GM12891 (cell line): ENCODE measurements at places on chromosomes 4 and X.

GRCh38 chr4:99300934-99301333 lies 10.1 kb upstream of the ADH1A start:
- DNase-seq, result no peak

DNA sequence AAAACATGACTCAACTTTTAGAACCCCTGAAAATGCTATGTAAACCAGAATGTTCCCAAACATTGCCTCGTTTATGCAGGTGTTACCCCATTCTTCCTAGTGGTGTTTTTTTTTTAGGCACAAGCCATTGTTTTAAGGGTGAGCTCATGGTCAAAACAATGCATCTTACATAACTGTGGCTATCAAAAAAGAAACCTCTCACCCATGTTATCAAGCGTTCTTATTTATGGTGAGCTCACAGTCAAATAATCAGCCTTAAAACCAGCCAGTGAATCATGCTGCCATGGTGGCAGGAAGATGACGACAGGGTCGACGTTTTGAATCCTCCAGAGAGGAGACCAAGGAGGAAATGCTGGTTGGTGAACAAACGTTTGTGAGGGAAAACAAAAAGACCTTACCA lies 195.2 kb downstream of the KDR start:
- no peak for DNase-seq

DNA sequence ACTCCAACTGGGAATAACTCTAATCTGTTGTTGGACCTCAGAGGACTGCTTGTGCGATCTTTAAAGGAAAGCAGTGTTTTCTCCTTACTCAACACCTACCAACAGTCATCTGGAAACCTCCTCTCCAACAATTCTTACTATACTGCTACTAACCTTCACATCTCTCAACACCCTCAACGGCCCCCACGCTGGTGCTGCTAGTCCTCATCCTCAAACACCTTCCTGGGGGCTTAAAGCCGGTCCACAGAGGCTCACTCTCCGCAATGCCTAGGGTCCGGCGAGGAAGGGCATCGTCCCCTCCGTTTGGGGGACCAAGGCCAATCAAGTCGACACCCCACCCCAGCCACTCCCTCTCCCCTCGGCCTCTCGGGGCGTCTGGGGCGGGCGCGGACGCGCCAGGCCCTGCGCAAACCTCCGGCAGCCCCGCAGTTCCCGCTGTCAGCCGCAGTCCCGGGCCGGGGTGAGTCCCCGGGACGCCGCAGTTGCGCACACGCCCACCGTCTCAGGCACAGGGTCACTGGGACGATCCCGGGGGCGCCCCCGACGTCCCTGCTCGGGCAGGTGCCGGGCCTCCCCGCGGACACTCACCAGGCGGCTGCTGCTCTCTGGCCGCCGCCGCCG lies 418 bp downstream of the TAB3 start:
- DNase-seq, result no peak

GRCh38 chr4:140533951-140534480 lies 10.0 kb downstream of the ELMOD2 start:
- DNase-seq, result no peak

DNA sequence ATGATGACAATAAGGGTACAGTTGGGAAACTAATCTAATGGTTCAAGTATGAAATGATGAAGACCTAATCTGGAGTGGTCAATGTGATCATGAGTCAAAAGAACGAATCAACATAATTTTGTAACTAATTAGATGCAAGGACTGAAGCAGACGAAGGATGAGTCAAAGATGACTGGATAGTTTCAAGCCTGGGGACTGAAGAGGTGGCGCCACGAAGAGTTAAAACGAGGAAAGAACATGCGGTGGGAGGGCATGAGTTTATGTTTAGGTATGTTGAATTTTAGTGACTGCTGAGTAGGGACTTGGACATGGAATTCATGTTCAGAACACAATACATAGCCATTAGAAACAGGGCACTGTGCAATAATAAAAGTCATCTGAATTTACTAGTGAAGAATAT lies 221.5 kb upstream of the FAM241A start:
- DNase-seq, result no peak

DNA sequence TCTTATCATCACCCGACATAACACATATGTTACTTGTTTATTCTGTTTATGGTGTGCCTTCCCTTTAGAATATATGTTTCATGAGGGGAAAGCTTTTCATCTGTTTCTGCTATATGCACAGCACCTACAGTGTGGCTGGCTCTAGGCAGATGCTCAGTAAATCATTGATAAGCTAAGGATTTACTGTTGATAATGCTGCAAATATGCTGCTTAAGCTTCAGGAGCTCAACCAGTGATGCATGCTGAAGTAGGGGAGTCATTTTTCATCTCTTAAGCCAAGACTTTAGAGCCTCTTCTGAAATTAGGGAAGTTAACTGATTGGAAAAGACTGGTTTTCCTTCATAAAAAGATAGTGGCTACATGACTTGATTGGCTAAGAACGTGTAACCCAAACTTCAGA lies 16.4 kb downstream of the FAT4 start:
- DNase-seq, result no peak

DNA sequence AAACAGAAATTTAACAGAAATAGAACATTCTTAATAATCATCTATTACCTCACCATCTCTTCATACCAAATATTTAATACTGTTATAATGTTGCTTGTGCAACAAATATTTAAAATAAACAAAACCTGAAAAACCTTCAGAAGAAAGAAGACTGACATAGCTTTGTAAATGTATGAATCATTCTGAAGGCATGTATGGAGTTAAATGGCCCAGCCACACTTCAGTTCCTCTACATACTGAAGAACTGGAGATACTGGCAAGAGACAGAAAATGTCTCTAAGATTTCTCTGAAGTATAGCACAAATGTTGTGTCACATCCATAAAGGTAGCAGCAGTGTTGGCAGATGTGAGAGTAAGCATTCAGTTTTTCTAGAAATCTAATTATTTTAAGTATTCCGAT lies 275.3 kb upstream of the FGF13 start:
- no peak for DNase-seq

DNA sequence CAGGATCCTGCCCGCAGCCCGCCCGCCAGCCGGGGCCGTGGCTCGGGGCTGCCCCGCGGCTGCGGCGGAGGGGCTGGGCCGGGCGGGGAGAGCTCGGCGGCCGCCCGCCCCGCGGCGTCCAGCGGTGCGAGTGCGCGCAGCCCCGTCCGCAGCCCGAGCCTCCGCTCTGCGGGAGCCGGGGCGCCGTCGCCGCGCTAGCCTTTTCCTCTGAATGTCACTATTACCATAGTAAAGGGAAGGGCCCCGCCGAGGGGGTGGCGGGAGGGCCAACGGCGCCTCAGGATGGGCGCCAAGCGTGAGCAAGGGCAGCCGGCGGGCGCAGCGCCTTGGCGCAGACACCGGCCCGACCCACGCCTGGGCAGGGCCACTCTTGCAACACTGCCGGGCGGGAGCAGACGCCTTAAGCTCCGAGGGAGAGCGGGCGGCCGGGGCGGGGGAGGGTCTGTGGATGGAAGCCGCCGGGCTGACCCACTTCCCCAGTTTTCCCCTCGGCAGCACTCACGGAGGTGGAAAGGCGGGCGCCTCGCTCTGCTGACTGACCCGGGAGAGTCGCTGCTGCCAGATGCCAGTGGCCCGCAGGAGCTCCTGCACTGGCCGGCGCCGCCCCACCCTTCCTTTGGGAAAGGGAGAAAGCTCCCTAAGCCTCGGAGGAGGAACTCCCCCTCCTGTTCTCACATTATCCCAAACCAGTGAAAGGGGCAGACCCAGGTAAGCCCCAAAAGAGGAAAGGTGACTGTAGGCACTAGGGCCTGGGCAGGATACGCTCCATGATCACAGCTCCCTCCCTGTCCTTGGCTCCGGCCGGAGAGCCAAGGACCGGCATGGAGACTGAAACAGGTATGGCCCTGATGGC lies 329.4 kb downstream of the HNRNPD start:
- DNase-seq, result no peak

DNA sequence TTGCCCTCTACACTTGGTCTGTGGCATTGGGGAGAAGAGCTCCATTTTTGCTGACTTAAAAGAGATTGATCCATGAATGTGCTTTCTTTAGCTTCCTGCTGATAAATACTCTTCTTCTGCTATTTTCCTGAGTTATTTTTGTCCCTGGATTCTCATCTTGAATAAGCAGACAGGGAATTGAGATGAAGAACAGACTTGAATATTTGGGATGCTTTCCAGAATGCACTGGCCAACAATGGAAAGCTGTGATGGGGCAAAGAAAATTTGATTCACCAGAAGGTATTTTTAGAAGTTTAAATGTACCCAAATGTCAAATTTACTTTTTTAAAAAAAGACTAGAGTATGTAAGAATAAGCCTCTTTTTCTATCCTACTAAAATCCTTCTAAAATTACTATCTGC lies 309.9 kb upstream of the PPP1R2C start:
- no peak for DNase-seq

- DNase-seq, result no peak
Measured at GRCh38 chr4:2333356-2333841, 71.5 kb upstream of the MXD4 start.

DNA sequence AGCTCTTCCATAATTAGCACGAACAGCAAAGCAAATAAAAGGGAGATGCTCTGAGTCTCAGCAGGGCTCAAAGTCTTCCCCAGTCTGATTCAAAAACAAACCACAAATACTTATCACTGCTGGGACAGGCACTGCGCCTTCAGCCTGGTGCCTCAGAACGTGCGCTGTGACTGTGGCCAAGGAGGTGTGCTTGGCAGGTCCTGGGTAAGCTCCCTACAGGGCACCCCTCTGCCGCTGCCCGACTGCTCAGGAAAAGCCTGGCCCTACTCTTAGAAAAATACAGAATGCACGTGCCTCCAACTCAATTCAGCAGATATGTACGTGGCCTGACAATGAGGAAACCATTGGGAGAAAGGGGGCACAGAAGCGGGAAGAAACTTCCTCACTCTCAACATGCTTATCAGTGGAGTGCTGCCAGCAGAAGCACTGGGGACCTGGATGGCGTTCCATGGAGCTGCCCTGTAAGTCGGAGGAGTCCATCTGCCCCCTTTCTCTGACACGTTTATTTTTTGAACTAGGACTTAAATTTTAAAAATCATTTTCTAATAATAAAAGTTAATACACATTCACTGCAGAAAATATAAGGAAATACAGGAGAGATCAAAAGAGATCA lies 86.8 kb downstream of the GATB start:
- DNase-seq, result no peak

- DNase-seq, result no peak
Measured at GRCh38 chr4:90099812-90100211, 27.4 kb upstream of the CCSER1 start.

DNA sequence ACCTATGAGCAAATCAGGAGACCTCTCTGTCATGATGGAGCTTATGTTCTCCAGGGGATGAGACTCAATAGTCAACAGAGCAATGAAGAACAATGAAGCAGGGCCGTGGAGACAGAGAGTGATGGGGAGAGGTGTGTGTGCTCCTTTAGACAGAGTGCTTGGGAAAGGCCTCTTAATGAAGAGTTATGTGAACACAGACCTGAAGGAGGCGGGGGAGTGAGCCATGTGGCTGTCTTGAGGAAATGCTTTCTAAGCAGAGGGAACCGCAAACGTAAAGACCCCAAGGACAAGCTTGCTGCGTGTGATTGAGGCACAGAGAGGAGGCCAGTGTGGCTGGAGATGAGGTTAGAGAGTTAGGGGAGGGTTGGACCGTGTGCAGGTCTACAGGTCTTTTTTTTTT lies 53.1 kb downstream of the CHRNA9 start:
- no peak for DNase-seq

GRCh38 chr4:75513526-75514130 lies 575 bp downstream of the RCHY1 start:
- no peak for DNase-seq

- no peak for DNase-seq
Measured at GRCh38 chr4:23685471-23685870, 204.4 kb downstream of the PPARGC1A start.

DNA sequence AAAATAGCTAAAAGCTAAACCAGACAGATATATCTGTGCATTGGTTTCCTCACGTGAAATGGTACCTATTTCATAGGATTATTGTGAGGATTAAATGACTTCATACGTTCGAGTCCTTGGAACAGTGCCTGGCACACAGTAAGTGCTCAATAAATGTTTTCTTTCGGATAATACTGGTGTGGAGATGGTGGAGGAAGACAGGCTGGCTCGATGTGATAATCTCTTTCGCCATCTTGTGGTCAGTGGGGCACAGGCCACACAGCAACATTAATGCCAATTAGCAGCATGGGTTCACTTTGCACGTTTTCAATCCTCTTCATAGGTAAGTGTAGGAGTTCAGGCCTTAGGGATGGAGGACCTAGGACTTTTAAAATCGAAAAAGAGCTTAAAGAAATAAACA lies 9.3 kb downstream of the PAGE4 start:
- DNase-seq, result no peak

- DNase-seq, result no peak
Measured at GRCh38 chrX:69504626-69505612, 793 bp downstream of the NALF2 start.

- DNase-seq, result no peak
Measured at GRCh38 chr4:180486342-180486741, 1756.9 kb upstream of the TENM3 start.

DNA sequence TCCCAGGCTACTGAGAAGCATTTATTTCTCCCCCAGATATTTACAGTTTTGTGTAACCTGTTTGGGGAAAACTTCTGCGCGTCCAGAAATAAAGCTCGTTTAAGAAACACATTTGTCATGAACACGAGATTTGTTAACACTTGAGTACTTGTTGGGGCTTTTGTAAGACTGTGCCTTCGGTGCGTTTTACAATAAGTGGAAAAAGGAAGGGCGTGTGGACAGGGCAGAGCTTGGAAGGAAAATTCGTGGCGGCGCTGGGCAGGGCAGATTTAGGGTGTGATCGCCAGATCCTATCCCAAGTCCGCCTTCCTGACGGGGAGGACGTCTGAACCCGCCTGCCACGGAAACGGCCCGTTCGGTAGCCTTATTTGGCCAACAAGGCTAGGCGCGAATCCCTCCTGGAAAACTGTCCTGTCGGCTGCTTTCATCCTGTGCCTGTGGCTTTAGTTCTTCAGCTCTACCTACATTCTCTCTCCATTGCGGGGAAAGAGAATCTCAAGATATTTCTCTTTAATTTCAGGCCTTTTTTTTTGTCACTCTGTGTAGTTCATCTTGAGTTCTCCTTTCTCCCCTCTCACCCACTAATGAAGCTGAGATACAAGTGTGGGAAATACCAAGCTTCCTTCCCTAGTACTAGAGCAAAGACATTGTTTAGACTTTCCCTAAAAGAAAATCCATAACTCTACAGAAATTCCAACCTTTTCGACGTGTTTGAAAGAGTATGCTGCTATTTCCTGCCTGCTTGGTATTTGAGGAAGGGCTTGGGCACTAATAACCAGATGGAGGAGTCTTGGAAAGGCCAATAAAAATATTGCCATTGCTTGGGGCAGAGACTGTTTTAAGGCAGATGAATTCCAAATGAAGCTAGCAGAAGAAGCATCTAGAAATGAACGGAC lies 982 bp downstream of the PDLIM5 start:
- no peak for DNase-seq

DNA sequence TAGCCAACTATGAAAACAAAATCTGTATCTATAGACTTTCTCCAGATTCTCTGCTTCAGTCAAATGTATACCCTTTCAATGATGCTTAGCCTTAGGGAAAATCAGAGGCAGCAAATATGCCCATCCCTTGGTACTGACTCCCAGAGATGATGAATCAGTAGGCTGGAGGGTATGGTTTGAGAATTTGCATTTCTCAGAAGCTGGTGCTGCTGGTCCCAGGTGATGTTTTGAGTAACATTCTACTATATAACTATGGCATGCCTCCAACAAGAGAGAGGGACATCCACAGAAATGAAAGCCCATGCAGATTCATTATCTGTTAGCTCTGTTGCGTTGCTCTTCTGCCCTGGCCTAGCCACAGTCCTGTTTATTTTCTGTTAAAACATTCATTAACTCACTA lies 13.6 kb downstream of the TNIP3 start:
- no peak for DNase-seq

GRCh38 chrX:72124540-72125201 lies 7.0 kb downstream of the RTL5 start:
- DNase-seq, result no peak

GRCh38 chrX:348461-349117 lies 30.0 kb upstream of the GTPBP6 start:
- no peak for DNase-seq
